ENCODE measurements at places on chromosomes 7 and 10.

DNA sequence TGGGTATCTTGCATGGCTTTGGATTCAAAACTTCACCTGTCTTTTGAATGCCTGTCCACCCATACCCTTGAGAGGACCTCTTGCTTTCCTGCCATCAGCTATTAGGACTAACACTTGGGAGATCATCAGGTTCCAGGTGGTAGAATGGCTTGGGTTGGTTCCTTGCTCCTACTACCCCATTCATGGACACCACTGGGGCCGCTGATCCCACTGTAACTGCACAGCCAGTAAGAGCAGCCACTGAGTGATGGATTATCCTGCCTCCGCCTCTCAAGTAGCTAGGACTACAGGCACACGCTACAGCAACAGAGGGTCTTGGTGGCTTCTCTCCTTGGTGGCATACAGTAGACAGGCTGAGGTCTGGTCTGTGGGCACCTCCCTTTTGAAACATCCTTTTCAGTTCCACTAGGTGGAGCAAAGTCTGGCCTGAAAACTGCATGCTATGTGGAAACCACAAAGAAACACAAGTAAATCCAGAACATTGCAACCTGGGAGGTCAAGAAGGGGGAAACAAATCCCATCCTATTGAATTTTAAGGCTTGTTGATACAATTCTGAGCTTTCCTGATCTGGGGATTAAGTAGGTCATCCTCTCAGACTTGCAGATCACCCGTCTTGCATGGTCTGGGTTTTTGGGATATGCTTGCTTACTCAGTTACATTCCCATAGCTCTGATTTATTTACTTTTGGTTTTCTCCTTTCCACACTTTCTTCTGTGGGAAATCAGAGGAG lies 9.4 kb downstream of the WBP1L start:
- DNase-seq: no peak

DNA sequence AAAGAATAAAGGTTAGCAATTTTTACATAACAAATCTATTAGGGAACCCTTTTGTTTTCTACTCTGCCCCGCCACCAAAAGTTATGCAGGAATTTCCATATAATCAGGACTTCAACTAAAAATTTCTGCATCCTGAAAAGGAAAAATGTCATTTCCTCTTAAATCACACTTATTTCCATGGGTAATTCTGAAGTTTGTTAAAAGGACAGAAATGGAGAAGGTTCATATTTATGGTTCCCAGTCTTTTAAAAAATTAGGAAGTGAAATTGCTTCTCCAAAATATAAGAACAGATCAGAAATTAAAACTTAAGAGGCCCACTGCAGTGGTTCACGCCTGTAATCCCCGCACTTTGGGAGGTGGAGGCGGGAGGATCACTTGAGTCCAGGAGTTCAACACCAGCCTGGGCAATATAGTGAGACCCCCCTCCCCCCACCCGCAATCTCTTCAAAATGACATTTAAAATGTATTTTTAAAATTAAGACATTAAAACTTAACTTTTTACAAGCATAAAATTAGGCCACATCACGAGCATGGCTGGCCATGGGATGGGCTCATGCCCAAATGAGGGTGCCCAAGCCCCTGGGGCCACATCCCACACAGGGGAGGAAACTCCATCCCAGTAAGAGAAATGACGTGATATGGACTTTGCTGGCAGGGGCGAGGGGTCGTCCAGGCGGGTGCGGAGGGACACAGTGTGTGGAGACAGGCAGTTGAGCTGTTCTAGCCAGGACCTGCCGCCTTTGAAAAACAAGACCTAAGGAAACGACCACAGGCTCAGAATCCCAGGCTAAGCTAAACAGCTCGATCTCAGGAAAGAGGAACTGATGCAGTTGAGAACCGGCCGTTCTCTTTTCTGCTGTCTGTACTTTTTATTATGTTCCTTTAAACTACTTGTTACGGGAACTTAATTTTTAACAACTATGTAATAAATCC lies 51.3 kb upstream of the NFE2L3 start:
- no peak for DNase-seq

- DNase-seq: no peak
Observed at GRCh38 chr10:70967591-70968587, 79.5 kb upstream of the PCBD1 start.

DNA sequence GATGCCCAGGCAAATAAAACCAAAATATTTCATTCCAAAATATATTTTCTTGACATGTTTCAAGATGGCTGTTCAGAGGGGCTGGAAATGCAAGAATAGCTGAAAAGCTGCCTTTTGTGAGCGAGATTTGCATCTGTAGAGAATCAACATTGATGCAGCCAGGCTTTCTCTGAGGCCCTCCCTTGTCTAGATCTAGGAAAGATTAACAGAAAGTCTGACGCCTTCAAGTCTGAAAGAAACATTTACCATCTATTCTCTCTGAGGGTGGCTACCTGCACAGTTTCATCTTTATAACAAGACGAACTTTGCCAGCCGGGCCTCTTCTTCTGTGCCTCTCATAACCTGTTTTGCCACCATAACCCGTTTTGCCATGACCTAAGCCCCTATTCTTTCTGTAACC lies 170.2 kb downstream of the AKR1D1 start:
- no peak for DNase-seq

DNA sequence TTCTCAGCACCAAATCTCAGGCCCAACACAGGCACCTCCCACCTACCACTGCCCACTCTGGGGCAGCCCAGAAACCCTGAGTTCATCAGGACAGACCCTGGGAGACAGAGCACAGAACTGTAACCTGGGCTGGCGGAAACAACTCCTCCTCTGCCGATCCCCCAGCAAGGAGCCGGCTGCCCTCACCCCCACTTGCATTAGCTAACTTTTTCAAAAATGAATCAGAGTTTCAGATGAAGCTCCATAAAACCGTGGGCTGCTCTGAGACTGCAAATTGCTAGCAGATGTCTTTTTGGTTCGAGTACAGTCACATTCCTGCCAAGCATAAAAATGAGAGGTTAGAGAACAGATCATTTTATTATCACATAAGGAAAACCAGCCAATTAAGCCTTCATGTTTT lies 93.4 kb upstream of the PARD3 start:
- no peak for DNase-seq

DNA sequence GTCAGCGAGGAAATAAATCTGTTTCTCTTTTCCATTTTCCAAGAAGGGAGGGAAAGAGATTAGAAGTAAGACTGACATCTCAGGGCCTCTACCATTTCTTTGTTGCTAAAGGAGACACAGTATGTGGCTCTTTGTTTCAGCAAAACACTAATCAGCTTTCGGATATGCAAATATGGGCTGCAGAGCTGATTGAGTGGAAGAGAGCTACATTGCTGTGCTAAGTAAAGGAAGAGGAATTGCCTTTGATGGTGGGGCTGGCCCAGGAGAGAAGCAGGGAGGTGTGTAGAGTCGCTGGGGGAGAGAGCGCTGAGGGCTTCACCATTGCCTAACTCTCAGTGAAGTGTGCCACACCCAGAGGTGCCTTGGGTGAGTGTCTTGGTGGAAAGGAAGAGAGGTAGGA lies 284.8 kb downstream of the SDK1 start:
- DNase-seq: no peak

DNA sequence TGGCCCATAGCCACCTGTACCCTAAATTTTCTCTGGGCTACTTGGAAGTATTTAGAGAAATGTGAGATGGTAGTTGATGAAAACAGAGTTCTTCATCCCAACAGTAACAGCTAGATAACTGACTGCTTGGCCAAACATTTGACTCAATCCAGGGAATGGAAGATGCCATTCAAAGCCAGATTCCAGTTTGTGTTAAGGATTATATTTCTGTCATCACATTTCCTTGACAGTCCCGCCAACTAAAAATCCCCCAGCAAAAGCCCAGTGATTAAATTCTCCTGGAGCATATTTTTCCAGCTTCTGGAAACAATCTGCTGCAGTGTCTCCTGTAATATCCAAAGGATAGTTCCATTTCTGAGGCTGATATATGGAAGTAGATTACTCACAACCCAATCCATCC lies 45.4 kb upstream of the PTN start:
- DNase-seq: no peak

DNA sequence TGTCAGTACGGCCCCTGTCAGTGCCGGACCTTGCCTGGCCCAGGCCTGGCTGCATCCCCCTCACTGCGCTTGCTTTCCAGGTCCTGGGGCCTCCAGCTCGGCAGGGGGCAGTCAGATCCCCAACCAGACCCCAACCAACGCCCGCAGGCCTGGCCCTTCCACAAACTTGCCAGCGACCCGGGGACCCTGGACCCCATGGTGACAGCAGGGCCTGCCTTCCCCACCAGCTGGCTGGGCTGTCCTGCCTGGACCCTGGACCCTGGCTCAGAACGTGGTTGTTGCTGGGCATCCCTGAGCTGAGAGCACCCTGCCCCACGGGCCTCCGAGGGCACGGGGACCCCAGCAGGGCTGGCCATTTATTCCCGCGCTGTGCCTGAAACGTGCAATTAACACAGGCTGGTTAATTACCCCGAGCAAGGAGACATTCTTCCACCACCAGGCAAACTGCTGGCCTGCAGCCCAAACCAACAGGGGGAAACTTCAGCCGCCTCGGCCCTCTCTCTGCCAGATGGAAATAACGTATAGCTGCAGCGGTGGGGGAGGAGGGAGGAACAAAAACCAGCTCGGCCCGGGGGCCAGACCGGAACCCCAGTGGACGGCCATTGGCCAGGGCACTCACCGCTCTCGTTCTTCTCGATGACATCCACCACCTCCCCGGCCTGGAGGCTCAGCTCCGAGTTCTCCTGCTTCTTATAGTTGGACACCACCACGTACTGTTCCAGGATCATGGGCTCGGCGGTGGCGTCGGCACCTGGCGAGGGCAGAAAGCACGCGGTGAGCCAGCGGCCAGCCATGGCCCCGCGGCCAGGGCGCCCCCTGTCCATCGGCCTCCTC lies 167.1 kb downstream of the NEURL1 start:
- DNase-seq: no peak

DNA sequence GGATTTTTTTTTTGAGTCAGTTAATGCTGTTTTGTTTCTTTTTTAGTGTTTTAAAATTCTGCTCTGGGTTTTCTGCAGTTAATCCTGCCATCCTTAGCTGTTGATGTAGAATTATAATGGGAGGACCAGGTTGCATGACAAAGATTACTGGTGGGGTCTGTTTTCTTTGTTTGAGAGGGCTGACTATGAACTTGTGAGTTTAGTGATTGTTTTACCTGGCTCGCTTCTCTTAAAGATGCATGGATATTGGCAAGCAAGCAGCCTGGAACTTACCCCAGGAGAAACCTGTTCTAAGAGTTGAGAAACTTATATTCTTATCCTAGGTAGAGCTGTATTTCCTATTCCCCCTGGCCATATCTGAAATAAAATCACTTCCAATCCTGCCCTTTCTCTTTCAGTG lies 727.8 kb downstream of the GRM8 start:
- DNase-seq: no peak

GRCh38 chr7:143385891-143386781 lies 5.0 kb downstream of the ZYX start:
- DNase-seq: no peak

- DNase-seq: no peak
Observed at GRCh38 chr10:132129431-132129830, 57.3 kb upstream of the DPYSL4 start.
